ENCODE measurements at places on chromosomes 7 and 10.

DNA sequence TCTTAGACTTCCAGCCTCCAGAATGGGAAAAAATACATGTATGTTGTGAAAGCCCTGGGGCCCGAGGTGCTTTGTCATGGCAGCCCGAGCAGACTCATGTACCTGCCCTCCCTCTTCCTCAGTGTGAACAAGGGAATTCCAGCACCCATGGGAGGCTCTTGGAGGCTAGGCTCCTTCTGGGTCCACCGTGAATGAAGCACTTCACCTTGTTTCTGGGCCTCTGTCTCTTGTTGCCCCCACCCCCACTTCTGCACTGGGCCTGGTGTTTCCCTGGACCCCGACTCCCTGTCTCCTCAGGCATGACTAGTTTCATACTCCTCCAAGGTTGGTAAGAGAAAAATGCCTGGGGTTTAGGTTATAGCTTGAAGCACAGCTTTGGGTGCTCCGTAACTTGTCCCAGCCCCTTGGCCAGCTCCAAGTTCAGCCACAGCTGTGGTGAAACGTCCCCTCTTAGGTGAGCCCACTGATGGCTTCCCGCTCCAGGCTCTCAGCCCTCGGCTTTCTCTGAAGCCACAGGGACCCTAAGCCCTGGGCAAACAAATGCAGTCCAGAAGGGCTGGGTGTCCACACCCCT is 30.2 kb upstream of the ARHGAP22 start:
- no peak for DNase-seq

DNA sequence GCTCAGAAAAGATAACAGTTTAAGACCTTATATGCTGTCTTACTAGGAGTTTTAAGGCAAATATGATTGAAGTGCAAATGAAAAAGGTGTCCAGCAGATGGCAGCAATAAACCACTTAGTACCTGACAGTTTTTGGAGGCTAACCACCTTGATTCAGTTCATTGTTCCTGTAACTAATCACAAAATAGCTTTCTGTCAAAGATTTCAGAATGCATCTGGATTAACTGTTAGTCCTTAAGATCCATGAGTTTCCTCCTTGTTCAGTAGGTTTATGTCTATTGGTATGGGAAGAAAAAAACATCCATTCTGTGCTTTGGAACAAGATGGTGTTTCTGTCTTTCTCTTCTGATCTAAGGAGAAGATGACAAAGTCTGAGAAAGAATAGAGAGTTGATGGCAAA is 46.6 kb downstream of the CCSER2 start:
- peak; percentile 58 for DNase-seq

- no peak for DNase-seq
These were observed 40.4 kb downstream of the PROSER2 start for GRCh38 chr10:11863353-11864109.

DNA sequence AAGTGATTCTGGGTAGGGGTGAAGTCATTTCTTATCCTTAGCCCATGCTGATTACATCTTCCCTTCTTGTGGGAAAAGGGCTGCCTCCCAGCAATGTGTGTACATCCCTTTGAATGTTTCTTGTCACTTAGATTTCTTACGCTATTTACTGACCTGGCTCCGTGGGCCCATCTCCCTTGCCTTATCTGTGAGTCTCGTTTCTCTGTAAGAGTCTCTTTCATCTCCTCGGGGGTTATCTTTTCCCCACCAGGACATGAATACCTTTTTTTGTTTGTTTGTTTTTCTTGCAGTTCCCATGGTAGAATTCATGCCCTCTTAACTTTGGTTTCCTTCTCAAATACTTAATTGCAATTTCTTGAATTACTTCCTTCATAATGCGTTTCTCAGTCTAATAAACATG is 107.7 kb downstream of the BAMBI start:
- DNase-seq, result no peak

- no peak for DNase-seq
These were observed 43.4 kb downstream of the INHBA start for GRCh38 chr7:41659539-41659938.

- DNase-seq, result no peak
These were observed 900 bp downstream of the CDHR1 start for GRCh38 chr10:84195044-84195830.

DNA sequence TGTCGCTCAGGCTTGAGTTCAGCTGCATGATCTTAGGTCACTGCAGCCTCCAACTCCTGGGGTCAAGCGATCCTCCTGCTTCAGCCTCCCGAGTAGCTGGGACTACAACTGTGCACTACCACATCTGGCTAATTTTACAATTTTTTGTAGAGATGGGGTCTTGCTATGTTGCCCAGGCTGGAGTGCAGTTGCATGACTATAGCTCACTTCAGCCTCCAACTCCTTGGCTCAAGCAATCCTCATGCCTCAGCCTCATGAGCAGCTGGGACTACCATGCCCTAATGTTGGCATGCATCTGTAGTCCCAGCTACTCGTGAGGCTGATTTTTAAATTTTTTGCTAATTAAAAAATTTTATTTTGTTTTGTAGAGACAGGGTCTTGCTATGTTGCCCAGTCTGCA is 101.9 kb upstream of the NPTX2 start:
- no peak for DNase-seq

GRCh38 chr7:133560900-133561299 is 308.0 kb downstream of the EXOC4 start:
- DNase-seq, result no peak

GRCh38 chr10:60731134-60731885 is 47.0 kb upstream of the CDK1 start:
- DNase-seq, result no peak

GRCh38 chr7:121961089-121961867 is 88.3 kb downstream of the PTPRZ1 start:
- DNase-seq, result peak; percentile 93

GRCh38 chr7:133662276-133662675 is 409.4 kb downstream of the EXOC4 start:
- no peak for DNase-seq

GRCh38 chr10:99595770-99596465 is 24.3 kb downstream of the SLC25A28 start:
- no peak for DNase-seq

DNA sequence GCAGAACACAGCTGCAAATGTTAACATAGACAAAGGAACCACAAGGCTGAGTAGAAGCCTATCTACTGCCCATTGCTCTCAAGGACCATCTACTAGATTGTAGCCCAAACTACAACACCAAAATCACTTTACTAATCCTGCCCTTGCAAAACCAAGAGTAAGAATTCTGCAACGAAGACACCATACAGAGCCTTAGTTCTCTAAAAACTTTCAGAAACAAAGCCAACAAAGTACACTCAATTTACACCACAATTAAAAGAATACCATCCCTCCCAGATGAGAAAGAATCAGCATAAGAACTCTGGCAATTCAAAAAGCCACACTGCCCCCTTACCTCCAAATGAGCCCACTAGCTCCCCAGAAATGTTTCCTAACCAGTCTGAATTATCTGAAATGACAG is 294.3 kb downstream of the CTNNA3 start:
- no peak for DNase-seq

DNA sequence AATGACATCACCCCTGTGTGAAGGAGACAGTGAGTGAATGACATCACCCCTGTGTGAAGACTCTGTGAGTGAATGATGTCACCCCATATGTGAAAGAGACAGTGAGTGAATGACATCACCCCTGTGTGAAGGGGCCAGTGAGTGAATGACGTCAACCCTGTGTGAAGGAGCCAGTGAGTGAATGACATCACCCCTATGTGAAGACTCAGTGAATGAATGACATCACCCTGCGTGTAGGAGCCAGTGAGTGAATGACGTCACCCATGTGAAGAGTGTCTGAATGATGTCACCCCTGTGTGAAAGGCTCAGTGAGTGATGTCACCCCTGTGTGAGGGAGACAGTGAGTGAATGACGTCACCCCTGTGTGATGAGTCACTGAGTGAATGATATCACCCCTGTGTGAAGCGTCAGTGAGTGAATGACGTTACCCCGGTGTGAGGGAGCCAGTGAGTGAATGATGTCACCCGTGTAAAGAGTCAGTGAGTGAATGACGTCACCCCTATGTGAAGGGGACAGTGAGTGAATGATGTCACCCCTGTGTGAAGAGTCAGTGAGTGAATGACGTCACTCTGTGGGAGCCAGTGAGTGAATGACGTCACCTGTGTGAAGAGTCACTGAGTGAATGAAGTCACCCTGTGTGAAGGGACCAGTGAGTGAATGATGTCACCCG is 478.1 kb downstream of the PTPRN2 start:
- DNase-seq, result no peak

DNA sequence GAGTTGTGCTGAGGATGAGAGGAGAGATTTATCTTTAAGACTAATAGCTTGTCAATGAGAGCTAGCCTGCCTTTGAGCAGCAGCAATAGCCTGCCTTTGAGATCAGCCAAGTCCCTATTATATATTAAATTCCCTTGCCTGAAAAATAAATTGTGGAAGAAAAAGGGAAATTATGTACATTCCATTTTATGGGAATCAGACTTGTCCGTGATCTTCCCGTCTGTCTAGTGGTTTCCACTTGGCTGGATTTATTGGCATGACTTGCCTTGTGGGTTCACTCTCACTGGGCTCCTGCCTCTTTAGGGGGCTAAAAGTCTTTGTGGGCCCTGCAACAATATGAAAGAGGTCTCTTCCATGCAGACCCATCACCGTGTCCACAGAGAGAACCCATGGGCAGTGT is 171.7 kb upstream of the FRMD4A start:
- DNase-seq, result peak; percentile 70

- no peak for DNase-seq
These were observed 807.1 kb upstream of the KCND2 start for GRCh38 chr7:119465798-119466305.

DNA sequence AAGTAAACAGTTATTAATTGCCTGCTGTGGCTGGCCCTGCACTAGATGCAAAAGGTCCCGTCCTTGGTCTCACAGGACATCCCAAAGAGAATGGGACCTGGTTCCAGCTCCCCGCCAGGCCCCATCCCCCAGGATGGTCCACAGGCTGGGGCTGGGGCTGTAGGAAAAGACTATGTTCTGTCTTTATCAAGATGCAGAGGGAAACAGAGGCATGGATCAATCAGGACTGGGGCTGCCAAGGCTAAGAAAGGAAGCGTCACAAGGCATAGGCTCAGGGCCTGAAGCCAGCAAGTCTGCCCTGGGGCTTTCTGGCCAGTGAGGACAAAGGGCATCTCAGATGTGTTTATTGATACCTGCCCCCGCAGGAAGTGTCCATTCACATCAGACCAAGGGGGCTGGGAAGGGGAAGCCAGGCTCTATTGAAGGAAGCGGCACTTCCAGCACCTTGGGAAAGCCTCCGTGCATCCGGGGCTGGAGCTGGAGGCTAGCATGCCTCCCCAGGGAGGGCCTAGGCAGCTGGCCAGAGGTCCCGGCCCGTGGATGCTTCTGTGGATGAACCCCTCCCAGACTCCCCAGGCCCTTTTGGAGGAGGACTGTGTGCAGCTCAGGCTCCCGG is 5.8 kb downstream of the VSIR start:
- DNase-seq, result peak; percentile 31

Measured in fibroblast of upper back skin (primary cell).